AG04449 (cell line): ENCODE measurements at places on chromosomes 4 and X.

GRCh38 chr4:78145622-78146021, 88.5 kb downstream of the FRAS1 start:
- no peak for DNase-seq

GRCh38 chrX:106728337-106728736, 1.8 kb downstream of the RNF128 start:
- no peak for DNase-seq

GRCh38 chr4:188316391-188316790, 177.2 kb downstream of the TRIML1 start:
- DNase-seq = no peak

- DNase-seq = no peak
Measured at GRCh38 chr4:189377569-189377968, 563.1 kb upstream of the FRG1 start.
